ENCODE measurements at places on chromosomes 3 and 15.

GRCh38 chr3:31505371-31506048 is 27.2 kb upstream of the STT3B start:
- DNase-seq, result no peak

- no peak for DNase-seq
These were observed 202.7 kb upstream of the MLF1 start for GRCh38 chr3:158368271-158368670.

GRCh38 chr15:52658955-52659354 is 20.2 kb downstream of the ATOSA start:
- DNase-seq, result no peak

DNA sequence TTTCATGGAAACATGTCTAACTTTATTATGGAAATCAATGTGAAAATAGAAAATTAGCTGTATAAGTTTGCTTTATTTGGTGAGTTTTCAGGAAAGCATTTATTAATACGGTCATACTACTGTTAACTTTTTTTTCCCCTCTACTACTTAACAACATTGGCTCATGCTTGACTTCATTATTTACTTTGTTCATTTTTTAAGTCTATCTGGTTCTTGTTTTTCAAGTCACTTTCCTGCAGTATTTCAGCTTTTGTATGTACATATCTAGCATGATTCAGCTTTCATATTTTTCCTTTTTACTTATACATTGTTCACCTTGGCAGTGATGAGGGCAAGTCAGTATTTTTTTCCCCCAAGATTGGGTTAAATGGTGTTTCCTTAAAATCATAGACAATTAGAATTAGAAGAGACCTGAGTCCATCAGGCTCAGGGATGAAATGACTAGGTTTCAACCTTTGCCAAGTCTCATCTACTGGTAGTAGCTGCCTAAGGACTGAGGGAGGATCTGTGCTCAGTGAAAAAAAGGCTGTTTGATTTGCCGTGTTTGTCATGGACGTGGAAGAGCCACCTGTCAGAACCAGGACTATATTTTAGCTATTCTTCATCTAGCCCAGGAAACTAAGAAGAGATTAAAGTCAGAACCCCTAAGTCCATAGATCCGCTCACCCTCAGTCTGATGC is 15.4 kb downstream of the TMOD3 start:
- no peak for DNase-seq

GRCh38 chr3:195087328-195087727 is 183.6 kb downstream of the XXYLT1 start:
- no peak for DNase-seq

DNA sequence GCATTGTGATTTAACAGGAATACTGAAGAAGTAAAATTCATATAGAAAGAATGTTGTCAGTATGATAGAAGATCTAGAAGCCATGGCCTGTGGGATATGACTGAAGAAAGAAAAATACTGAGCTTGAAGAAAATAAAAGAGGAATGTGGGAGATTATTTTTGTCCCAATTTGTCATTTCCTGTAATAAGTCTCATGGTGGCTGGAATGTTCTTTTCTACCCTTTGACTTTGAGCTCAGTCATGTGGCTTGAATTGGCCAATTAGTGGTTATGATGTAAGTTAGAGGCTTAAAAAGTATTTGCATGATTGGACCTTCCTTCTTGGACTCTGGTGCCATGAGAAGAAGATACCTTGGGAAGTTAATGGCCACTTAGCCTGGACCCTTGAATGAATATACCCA is 14.1 kb downstream of the APH1B start:
- DNase-seq, result peak; percentile 69

DNA sequence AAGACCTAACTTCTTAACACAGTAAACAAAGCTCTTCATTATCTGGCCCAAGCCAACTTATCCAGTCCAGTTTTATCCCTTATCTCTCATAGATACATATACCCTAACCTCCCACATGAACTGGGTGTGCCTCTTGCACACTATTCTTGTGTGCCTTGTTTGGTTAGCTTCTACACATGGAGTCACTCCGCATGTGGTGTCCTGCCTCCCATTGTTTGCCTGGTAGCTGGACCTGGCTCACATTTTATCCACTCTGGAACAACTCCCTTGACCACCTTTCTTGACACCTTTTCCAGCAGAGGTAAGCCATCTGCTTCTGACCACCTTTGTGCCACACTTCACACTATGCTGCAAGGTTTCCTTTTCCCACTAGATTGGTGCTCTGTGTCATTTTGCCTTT is 15.2 kb downstream of the TIPARP start:
- DNase-seq, result no peak

- no peak for DNase-seq
These were observed 23.8 kb upstream of the SNRPA1 start for GRCh38 chr15:101318839-101319238.

Measured in fibroblast of skin of left biceps (primary cell).